GM23248 (cell line): ENCODE measurements at places on chromosomes 2 and 18.

GRCh38 chr2:2520401-2520811, 189.3 kb upstream of the MYT1L start:
- H3K27me3 ChIP-seq = no peaks in the 10 kb centered on the region
- H3K27ac ChIP-seq = no peak overlapping the region
- no peak for DNase-seq
- no peaks in the 10 kb centered on the region for H3K4me1 ChIP-seq

- H3K27ac ChIP-seq = no peak overlapping the region
- peaks cover 2% of the 10 kb centered on the region; the same call in 1 of the 2 replicates for H3K27me3 ChIP-seq
- H3K36me3 ChIP-seq = no peaks in the 10 kb centered on the region
Measured at GRCh38 chr2:96329456-96329855, 4.3 kb downstream of the ITPRIPL1 start.

DNA sequence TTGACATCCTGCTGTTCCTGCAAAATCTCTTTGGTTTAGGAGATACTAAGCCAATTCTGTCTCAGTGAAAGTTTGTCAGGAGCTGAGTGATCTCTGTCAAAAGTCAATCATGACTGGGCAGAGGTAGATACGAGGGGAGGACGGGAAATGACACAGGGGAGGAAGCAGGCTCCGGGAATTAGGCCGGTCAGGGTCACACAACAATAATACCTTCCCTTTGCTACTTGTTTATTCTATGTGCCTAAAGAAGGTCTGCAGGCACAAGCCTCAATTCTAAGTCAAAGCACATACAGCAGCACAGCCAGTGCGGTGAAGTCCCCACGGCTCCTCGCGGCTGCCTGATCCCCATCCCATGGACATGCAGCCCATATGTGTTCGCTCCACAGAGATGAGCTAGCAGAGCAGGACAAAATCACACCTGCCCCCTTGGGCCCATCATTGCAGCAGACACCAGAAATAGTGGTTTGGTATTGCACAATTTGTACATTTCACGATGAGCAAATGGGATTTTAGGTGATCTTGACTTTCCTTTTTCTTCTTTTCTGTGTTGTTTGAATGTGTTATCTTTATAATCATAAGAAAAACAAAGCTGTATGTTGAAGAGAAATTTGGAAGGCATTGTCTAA, 141.4 kb downstream of the VAPA start:
- H3K4me1 ChIP-seq = peaks cover 39% of the 10 kb centered on the region
- H3K27me3 ChIP-seq = no peaks in the 10 kb centered on the region
- H3K27ac ChIP-seq = no peak overlapping the region
- no peak overlapping the region for H3K4me3 ChIP-seq

- no peak for DNase-seq
- H3K4me1 ChIP-seq = 0 out of 2 replicates have a peak, but pooled peaks cover 6% of the 10 kb centered on the region
- no peaks in the 10 kb centered on the region for H3K36me3 ChIP-seq
- peaks cover 24% of the 10 kb centered on the region; the same call in 1 of the 2 replicates for H3K27me3 ChIP-seq
Measured at GRCh38 chr2:6945821-6946220, 28.6 kb downstream of the RNF144A start.

DNA sequence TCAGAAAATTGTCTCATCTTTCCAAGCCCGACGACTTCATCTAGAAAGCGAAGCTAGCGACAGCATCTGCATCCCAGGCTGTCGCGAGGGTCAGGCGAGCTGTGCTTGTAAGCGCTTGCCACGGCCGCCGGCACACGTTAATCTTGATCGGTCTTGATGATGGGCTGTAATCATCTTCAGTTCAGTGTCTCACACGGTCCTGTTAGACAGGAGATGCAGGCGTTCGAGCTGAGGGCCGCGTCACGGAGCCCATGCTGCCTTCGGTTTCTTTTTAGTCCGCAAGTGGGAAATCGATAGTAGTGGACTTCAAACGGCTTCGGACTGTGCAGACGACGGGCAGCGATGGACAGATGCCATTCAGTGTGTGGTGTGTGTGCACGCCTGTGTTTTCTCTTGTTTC, 43.6 kb downstream of the ADI1 start:
- H3K36me3 ChIP-seq = no peaks in the 10 kb centered on the region
- H3K27ac ChIP-seq = no peak overlapping the region
- no peak overlapping the region for H3K4me3 ChIP-seq
- DNase-seq = no peak
- no peaks in the 10 kb centered on the region for H3K27me3 ChIP-seq
- peaks cover 6% of the 10 kb centered on the region for H3K4me1 ChIP-seq

- no peaks in the 10 kb centered on the region for H3K36me3 ChIP-seq
- no peak for DNase-seq
- H3K4me3 ChIP-seq = no peak overlapping the region
Measured at GRCh38 chr2:36741188-36741837, 44.8 kb downstream of the VIT start.

- DNase-seq = peak; percentile 22
- H3K4me3 ChIP-seq = peak overlapping the region; percentile 64
- peaks cover 85% of the 10 kb centered on the region for H3K27me3 ChIP-seq
Measured at GRCh38 chr2:170714381-170715061, 616 bp upstream of the SP5 start.

GRCh38 chr2:84443477-84443876, 15.6 kb downstream of the SUCLG1 start:
- no peak overlapping the region for H3K27ac ChIP-seq
- H3K4me3 ChIP-seq = no peak overlapping the region
- H3K4me1 ChIP-seq = no peaks in the 10 kb centered on the region
- H3K36me3 ChIP-seq = peaks cover 35% of the 10 kb centered on the region
- no peaks in the 10 kb centered on the region for H3K27me3 ChIP-seq

GRCh38 chr2:123732563-123732962, 292.5 kb upstream of the CNTNAP5 start:
- no peaks in the 10 kb centered on the region for H3K36me3 ChIP-seq
- H3K27me3 ChIP-seq = no peaks in the 10 kb centered on the region
- H3K4me3 ChIP-seq = no peak overlapping the region
- no peak for DNase-seq
- H3K27ac ChIP-seq = no peak overlapping the region
- no peaks in the 10 kb centered on the region for H3K4me1 ChIP-seq

GRCh38 chr2:290090-290722, 2.3 kb upstream of the ALKAL2 start:
- H3K4me3 ChIP-seq = peak overlapping the region; percentile 71
- DNase-seq = peak; percentile 81
- H3K27me3 ChIP-seq = peaks cover 4% of the 10 kb centered on the region; the same call in 1 of the 2 replicates
- no peak overlapping the region for H3K27ac ChIP-seq

- H3K4me3 ChIP-seq = no peak overlapping the region
- H3K27me3 ChIP-seq = peaks cover 29% of the 10 kb centered on the region; the same call in 1 of the 2 replicates
- H3K36me3 ChIP-seq = no peaks in the 10 kb centered on the region
- H3K4me1 ChIP-seq = no peaks in the 10 kb centered on the region
Measured at GRCh38 chr18:13260197-13260934, 41.8 kb downstream of the LDLRAD4 start.

- no peak for DNase-seq
- H3K36me3 ChIP-seq = no peaks in the 10 kb centered on the region
- 0 out of 2 replicates have a peak, but pooled peaks cover 8% of the 10 kb centered on the region for H3K4me1 ChIP-seq
- no peaks in the 10 kb centered on the region for H3K27me3 ChIP-seq
- H3K27ac ChIP-seq = no peak overlapping the region
- H3K4me3 ChIP-seq = no peak overlapping the region
Measured at GRCh38 chr2:184689638-184690037, 91.3 kb downstream of the ZNF804A start.

GRCh38 chr2:240269380-240269779, 128.9 kb upstream of the OTOS start:
- H3K4me1 ChIP-seq = no peaks in the 10 kb centered on the region
- H3K27me3 ChIP-seq = peaks cover 43% of the 10 kb centered on the region
- DNase-seq = no peak
- H3K36me3 ChIP-seq = no peaks in the 10 kb centered on the region
- H3K27ac ChIP-seq = no peak overlapping the region

- no peaks in the 10 kb centered on the region for H3K36me3 ChIP-seq
- DNase-seq = no peak
- H3K27ac ChIP-seq = no peak overlapping the region
- no peaks in the 10 kb centered on the region for H3K4me1 ChIP-seq
- H3K4me3 ChIP-seq = no peak overlapping the region
- 0 out of 2 replicates have a peak, but pooled peaks cover 4% of the 10 kb centered on the region for H3K27me3 ChIP-seq
Measured at GRCh38 chr2:41806286-41806685, 241.5 kb upstream of the PKDCC start.

DNA sequence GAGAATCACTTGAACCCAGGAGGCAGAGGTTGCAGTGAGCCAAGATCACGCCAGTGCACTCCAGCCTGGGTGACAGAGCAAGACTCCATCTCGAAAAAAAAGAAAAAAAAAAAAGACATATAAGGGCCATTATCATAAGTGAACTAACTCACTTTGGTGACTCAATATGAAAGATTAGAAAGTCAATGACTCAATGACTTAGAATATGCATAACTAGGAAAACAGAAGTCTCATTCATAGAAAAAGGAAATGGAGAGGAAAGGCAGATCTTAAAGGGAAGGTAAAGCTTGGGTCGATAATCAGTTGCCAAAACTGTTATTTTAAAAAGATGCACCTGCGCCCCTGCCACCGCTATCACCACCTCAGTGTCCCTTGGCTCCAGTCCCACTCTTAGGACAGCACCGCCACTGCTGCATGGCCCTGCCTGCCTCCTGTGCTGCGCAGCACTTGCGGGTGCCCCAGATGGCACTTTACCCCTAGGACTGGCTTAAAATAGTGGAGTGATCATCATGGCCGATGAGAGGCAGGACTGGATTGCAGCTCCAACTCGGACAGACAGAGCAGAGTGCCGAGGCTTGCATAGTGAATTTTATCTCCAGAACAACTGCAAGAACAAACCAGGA, 54.7 kb downstream of the INO80D start:
- DNase-seq = peak; percentile 56
- no peaks in the 10 kb centered on the region for H3K27me3 ChIP-seq
- no peak overlapping the region for H3K27ac ChIP-seq

- peak overlapping the region; percentile 91 for H3K27ac ChIP-seq
- H3K4me1 ChIP-seq = peaks cover 30% of the 10 kb centered on the region
- H3K27me3 ChIP-seq = no peaks in the 10 kb centered on the region
- peak; percentile 99 for DNase-seq
- H3K4me3 ChIP-seq = peak overlapping the region; percentile 38
- peaks cover 9% of the 10 kb centered on the region for H3K36me3 ChIP-seq
Measured at GRCh38 chr2:241680827-241681599, 5.6 kb downstream of the DTYMK start.

DNA sequence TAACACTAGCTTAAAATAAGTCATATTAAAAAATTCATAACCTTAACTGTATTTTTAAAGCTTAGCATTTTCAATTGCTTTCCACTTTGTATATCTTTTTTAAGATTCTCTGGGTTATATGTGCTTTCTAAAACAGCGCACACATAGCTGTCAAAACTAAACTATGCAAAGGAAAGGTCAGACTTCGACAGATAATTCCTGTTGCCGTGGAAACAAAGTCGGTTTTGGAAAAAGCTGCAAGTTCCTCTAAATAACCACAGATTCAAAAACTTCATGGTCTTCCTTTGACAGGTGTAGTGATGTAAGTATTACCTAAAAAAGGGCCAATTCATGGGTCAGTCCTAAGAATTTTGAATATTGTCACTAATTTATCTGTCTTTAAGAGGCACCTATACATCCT, 249.6 kb upstream of the TFPI start:
- DNase-seq = no peak
- H3K4me1 ChIP-seq = no peaks in the 10 kb centered on the region
- no peaks in the 10 kb centered on the region for H3K36me3 ChIP-seq
- no peak overlapping the region for H3K4me3 ChIP-seq
- H3K27ac ChIP-seq = no peak overlapping the region

DNA sequence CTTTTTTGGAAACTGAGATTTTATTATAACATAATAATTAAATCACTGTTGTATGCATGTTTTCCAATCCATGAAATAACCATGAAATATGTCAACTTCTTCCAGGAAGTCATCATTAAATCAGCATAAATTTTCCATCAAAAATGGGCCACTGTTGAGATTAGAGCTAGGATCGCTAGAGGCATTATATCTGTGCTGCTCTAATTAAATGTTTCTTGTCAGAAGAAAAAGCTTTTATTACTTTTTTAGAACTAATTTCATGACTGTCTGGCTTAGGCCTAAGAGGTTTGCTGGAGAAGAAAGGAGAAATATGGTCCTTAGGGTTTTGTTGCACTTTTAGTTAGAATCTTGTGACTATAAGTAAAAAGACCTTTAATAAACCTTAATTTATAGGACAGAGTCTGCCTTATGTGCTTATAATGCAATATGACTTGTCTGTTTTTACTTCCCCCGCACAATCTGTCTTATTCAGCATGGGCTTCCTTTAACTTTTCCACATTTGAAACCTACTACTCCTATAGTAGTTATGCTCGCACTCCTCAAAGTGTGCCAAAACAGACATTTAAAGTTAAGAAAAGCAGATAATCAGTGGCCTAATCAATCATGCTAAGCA, 363.4 kb upstream of the GCFC2 start:
- H3K4me1 ChIP-seq = no peaks in the 10 kb centered on the region
- no peaks in the 10 kb centered on the region for H3K36me3 ChIP-seq
- no peak overlapping the region for H3K4me3 ChIP-seq
- H3K27ac ChIP-seq = no peak overlapping the region

GRCh38 chr18:9858642-9859041, 27.1 kb upstream of the TXNDC2 start:
- H3K27ac ChIP-seq = no peak overlapping the region
- no peak for DNase-seq
- no peaks in the 10 kb centered on the region for H3K4me1 ChIP-seq
- H3K27me3 ChIP-seq = no peaks in the 10 kb centered on the region
- H3K4me3 ChIP-seq = no peak overlapping the region

GRCh38 chr2:64750001-64750816, 96.5 kb upstream of the SERTAD2 start:
- H3K27ac ChIP-seq = peak overlapping the region; percentile 89
- peaks cover 32% of the 10 kb centered on the region; the same call in 1 of the 2 replicates for H3K4me1 ChIP-seq
- peak; percentile 81 for DNase-seq
- H3K27me3 ChIP-seq = no peaks in the 10 kb centered on the region
- peak overlapping the region; percentile 78 for H3K4me3 ChIP-seq
- H3K36me3 ChIP-seq = no peaks in the 10 kb centered on the region

DNA sequence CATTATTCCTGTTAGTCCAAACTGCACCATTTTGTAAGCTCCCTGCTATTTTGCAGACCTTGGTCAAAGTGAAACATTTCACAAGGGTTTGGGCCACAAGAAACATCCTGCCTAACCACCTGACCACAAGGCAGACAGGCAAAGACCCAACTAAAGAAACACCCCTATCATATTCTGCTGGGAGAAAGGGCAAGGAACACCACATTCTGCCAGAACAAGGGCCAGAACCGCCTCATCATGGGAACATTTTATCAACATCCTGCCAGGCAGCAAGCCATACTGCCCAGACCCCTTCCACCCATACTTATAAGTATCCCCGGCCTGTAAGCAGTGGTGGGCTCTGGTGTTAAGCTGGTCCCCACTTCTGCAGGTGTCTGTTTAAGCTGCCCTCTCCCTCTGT, 12.0 kb upstream of the RAB31 start:
- H3K4me1 ChIP-seq = no peaks in the 10 kb centered on the region
- H3K27ac ChIP-seq = no peak overlapping the region
- no peak for DNase-seq

DNA sequence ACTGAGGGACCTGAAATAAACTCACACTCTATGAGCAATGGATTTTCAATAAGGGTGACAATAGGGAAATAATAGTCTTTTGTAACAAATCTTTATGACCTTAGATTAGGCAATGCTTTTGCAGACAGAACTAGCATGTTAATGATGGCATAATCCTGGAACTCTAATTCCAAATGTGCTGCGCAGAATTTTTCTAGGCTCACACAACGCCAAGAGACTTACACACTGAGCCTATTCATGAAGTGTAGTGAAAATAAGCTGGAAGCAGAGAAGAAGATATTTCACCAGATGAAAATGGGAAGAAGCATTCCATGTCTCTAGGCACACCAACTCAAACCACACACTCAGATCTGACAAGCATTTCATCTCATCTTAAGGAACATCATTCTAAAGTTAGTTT, 178.5 kb downstream of the L3MBTL4 start:
- H3K27me3 ChIP-seq = no peaks in the 10 kb centered on the region
- H3K36me3 ChIP-seq = no peaks in the 10 kb centered on the region
- no peak for DNase-seq
- no peak overlapping the region for H3K4me3 ChIP-seq
- H3K27ac ChIP-seq = no peak overlapping the region
